Endothelial cell of coronary artery (primary cell): ENCODE measurements at places on chromosomes 4 and X. TPM values are rescaled to one million over a fixed set of nuclear protein-coding genes. Genes with fewer than 3 reads are reported as not detected.

Gene PLAC8
- 0.09 TPM in 1 of 2 replicates, not detected in the other for total RNA-seq

Gene SLC35A2
- 8.6 and 9.0 TPM in 2 replicates for total RNA-seq

Gene SMR3B
- total RNA-seq, result not detected in 2 replicates

Gene PDCL2
- total RNA-seq, result not detected in 2 replicates

Gene KCND1
- 0.18 and 0.47 TPM in 2 replicates for total RNA-seq

Gene LGI2
- total RNA-seq, result under 0.01 TPM in 2 replicates

Gene MAGEC2
- not detected in 2 replicates for total RNA-seq

Gene STK32B
- total RNA-seq, result 9.8 and 17.7 TPM in 2 replicates

Gene DCAF8L2
- 0.19 and 0.27 TPM in 2 replicates for total RNA-seq

Gene RHOXF1
- not detected in 2 replicates for total RNA-seq

Gene SERPINA7
- total RNA-seq, result not detected in 2 replicates
